Memory B cell (primary cell): ENCODE measurements at places on chromosomes 1 and 21.

DNA sequence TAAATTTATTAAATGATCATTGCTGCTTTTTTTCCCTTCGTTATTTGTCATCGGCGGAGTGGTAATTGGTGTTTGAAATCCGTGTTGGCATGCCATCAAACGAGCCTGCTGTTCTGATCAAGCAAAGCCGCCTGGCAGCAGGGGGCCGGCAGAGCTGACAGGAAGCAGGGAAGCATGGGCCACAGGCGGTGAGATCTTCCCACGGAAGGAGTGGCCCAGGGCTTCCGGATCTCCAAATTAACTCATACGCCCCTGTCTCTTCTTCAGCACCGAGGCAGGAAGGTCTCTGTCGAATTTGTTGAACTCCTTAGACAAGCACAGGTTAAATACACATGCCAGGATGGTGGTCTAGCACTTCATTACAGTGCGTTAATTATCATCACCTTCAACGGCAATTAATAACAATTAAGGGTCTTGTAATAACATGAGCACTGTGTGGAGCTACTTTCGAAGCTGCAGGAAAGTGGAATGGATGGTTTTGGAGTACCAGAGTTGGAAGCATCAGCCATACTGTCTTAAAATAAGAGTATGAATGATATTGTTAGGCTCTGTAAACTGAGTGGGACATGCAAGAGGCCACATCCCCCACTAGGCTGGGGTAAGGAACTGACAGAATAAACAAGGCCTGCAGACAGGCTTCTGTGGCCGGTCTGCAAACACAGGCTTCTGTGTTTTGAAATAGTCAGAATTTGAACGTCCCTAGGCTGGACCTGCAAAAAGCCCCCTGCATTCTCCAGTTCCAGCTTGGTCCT is 199.4 kb upstream of the DAB1 start:
- DNase-seq, result no peak

- DNase-seq, result no peak
Measured at GRCh38 chr1:160124705-160125478, 9.3 kb downstream of the ATP1A2 start.

- DNase-seq, result no peak
Measured at GRCh38 chr1:214116258-214116657, 128.5 kb downstream of the PROX1 start.

- no peak for DNase-seq
Measured at GRCh38 chr1:177471244-177471643, 300.5 kb downstream of the BRINP2 start.

- no peak for DNase-seq
Measured at GRCh38 chr1:5796028-5796427, 196.2 kb downstream of the NPHP4 start.
